Type B pancreatic cell (in vitro differentiated cells): ENCODE measurements at places on chromosomes 2 and 18. TPM values are rescaled to one million over a fixed set of nuclear protein-coding genes. Genes with fewer than 3 reads are reported as not detected.

AGXT gene
- total RNA-seq, result 0.51 and 1.00 TPM in 2 replicates

IL1RN gene
- total RNA-seq, result 11.0 and 20.5 TPM in 2 replicates

PPIG gene
- total RNA-seq, result 53.2 and 61.4 TPM in 2 replicates

DPY30 gene
- 84.4 and 84.5 TPM in 2 replicates for total RNA-seq

RAPGEF4 gene
- 4.3 and 4.4 TPM in 2 replicates for total RNA-seq

CCBE1 gene
- 8.3 and 51.3 TPM in 2 replicates for total RNA-seq

HOXD3 gene
- 25.4 TPM in 1 of 2 replicates, not detected in the other for total RNA-seq

PSMG2 gene
- 57.8 and 59.0 TPM in 2 replicates for total RNA-seq

MROH2A gene
- total RNA-seq, result not detected in 2 replicates

C2orf80 gene
- total RNA-seq, result not detected in 2 replicates

DSG1 gene
- 4.8 and 40.8 TPM in 2 replicates for total RNA-seq

TTR gene
- total RNA-seq, result 2,711 and 3,458 TPM in 2 replicates

DNA sequence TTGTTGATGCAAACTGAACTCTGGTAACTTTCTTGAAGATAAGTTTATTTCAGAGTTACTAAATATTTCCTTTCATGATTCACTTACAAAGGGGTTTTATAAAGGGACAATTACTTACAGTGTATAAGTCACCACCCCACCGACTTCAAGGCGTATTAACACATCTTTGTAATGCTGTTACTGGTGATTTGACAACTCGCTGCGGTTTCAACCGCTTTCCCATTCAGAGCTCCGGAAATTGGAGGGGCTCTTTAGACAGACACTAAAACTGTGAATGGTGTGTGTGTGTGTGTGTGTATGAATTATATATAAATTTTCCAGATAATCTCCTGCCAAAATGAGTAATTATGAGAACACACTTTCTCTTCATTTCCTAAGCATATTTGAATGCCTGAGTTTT is 4.9 kb downstream of the TM4SF20 start:
- no peak for DNase-seq

DNA sequence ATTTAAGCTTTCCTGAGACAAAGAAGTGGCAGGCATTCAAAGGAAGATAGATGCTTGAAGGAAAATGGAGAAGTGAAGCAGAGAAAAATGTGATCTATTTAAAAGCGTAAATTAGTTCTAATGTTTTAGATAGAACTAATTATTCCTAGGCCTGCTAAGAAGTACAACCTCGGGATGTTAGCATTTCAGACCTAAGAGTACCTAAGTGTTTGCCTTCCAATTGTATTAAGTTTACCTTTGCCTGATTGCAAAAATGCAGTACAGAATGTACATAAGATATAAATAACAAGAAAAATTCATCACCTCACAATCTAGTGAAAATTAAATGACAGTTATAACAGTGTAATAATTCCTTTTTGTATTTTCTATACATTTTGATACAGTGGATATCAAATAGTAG is 71.1 kb upstream of the HNMT start:
- DNase-seq, result no peak

DNA sequence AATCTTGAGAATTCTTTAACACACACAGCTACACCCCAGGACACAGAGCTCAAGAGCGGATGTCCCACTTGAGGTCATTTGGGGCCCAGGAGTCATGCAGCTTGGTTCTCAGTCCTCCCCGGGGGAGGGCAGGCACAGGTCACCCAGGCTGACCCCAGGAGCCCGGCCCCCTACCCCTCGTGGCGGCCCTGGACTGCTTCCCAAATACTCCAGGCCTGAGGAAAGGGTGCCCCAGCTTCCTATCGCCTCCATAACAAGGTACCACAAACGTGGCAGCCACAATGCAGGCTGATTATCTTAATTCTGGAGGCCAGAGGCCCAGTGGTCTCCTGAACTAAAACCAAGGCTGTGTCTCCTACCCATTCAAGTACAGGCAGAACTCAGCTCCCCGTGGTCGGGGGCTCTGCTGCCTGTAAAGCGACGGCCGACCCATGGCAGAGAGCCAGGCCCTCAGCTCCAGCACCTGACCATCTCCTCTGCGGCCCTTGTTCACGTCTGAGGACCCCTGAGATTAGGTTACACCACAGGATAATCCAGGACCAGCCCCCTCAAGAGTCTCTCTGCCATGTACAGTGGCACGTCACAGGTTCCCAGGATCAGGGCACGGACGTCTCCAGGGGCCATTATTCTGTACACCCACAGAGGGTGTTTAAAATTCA is 10.5 kb downstream of the SLC66A2 start:
- peak; percentile 55 for DNase-seq

DNA sequence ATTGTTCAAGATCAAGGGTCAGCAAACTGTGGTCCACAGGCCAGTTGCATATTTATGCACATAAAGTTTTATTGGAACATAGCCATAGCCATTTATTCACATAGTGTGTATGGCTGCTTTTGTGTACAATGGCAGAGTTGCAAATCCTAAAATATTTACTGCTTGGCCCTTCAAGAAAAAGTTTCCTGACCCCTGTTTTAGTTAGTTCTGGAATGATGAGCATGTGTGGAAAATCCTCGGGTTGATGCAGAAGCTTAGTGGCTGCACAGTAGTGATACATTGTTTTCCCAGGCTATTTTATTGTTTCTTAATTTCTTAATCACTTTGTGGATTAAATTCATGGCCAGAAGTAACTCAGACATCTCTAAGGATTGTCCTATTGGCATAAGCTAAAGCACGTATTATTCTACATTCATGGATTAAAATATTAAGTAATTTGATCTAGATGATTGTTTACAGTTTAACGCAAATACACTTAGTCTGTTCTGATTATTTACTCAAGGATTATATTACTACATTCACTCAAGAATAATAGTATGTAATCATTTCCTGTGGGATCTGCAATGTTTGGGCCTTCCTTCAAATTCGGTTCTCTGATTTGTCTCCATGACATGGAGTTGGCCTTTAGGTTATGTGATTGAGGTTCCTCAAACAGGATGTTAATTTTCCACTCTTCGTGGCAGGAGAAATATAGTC is 165.5 kb downstream of the TMEM247 start:
- DNase-seq, result no peak

GRCh38 chr2:37246205-37246604 is 14.7 kb downstream of the NDUFAF7 start:
- DNase-seq, result no peak

GRCh38 chr18:54734059-54734458 is 94.2 kb upstream of the RAB27B start:
- DNase-seq, result no peak

- DNase-seq, result no peak
Observed at GRCh38 chr18:27213123-27213717, 28.1 kb upstream of the CHST9 start.

GRCh38 chr2:190088917-190089316 is 26.4 kb upstream of the MSTN start:
- no peak for DNase-seq

GRCh38 chr2:97763176-97763845 is 49.9 kb downstream of the ZAP70 start:
- DNase-seq, result no peak

DNA sequence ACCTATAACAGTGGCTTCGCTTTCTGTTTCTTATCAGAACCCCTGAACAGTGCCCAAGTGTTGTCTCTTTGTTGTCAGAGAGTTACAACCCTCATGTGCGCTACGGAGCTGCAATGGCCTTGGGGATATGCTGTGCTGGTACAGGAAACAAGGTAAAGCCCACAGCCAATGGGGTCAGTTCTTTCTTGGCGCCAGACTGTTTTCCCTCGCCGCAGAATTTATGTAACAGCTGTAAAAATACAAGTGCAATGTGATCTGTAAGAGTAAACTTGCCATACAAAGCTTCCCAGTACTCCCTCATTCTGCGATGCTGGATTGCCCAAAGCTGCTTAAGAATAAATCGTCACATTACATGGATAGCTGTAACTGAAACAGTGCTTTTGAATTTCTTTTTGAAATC is 13.9 kb upstream of the HTR2B start:
- DNase-seq, result no peak

DNA sequence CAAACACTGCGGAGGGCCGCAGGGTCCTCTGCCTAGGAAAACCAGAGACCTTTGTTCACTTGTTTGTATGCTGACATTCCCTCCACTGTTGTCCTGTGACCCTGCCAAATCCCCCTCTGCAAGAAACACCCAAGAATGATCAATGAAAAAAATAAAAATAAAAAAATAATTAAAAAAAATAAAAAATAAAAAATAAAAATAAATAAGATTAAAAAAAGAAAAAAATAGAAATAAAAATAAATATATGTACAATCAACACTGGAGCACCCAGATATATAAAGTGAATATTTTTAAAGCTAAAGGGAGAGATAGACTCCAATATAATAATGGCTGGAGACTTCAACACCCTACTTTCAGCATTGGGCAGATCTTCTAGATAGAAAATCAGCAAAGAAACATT is 23.8 kb upstream of the EML6 start:
- DNase-seq, result no peak

DNA sequence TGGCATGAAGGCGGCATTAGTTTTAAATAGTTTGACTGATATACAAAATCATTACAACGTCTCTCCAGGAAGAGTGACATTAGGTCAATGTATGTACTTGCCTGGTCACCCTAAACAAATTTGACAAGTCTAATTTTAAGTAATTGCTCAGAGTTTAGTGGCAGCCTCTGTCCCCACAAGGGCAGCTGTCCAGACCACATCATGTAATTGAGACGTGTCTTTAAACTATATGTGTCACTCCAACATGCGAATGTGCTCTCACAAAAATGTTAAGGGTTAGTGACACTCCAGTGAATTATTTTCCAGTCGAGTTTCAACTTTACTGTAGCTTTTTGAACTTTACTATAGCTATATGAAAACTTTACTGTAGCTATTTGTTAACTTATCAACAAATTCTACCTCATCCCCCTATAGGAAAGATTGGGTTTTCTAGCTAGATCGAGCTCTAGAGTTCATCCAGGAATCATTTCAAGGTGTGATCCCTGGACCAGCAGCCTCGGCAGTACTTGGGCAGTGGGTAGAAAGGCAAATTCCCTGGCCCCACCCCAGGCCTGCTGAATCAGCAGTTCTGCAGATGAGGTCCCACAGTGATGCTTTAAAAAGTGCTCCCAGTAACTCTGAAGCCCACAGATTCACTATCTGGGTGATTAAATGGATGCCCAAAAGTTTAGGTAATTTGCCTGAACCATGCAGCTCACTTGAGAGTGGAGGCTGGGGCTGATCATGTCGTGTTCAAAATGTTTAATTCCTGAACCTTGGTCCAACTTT is 66.4 kb upstream of the POU3F3 start:
- no peak for DNase-seq

GRCh38 chr2:176025932-176026331 is 23.9 kb upstream of the LNPK start:
- DNase-seq, result no peak

- no peak for DNase-seq
Observed at GRCh38 chr18:13147130-13147529, 71.4 kb upstream of the LDLRAD4 start.
